Mammary epithelial cell (primary cell): ENCODE measurements at places on chromosomes 12 and 14. TPM values are rescaled to one million over a fixed set of nuclear protein-coding genes. Genes with fewer than 3 reads are reported as not detected.

The SERPINA5 gene
- 1.7 TPM for total RNA-seq

The TNFAIP2 gene
- 3.3 TPM for total RNA-seq

DNA sequence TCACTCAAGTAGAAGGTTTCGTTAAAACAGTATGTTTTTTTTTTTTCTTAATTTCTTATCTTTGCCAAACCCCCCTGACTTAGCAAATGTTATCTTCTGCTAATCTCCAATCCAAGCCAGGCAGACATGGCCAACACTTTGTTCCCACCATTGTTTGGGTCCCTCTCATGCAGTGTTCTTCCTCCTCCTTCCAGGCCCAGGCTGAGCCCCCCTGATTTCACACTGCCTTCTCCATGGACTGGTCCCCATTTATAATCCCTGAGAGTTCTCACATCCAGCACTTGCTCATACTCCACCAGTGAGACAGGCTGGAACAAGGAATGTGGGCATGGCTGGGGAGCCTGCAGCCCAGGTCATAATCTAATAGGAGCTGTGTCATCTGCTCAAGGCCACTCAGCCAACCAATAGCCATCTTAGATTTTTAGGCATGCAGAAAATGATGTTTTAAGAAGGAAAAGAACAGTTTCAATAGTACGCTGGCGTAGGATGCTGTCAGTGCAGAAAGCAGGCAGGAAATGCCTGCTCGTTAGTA lies 238.4 kb upstream of the CCDC196 start:
- DNase-seq, result no peak

DNA sequence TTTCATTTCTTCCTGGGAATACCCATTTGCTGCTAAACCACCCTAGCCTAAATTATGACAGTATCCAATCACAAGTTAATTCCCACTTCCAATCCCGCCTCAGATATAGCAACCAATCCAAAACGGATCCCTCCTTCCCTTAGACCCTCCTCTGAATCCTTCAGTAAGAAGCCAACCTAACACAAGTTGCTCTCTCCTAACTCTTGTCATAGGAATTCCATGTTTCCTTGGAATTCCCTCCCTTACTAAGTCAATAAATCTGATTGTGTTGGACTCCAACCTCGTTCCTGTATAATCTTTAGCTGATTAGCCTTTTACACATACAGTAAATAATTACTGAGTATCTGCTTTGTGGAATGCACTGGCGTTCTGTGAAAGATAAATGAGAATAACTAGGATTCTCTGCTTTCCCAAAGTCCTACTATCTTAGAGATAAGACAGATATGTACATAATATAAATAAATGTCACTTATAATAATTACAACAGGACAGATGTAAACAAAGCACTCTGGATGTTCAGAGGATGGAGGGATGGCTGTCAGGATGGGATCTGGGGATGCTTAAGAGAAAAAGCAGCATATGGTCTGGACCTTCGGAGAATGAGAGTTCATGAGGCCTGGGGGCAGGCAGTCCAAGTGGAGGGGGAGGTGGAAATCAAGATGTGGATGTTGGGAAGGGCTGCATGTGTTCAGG lies 185.8 kb upstream of the SOX5 start:
- DNase-seq, result no peak

DNA sequence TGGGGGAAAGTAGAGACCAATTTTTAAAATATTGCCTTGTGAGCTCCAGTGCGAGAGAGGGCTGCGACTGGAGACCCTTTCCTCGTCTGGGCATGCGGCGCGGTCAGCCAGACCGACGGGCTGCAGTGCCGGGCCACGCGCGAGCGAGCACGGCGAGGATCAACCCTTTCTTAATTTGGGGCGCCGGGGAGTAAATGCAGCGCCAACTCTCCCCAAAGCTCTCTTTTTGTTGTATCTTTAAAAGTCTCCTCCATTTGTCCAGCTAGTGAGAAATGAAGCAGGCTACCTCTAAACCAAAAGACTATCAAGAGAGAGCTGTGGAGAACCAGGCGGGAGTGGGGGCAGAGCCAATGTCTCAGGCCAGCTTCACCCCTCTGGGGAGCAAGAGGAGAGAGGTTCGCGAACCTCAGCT lies 1.4 kb downstream of the SIX1 start:
- peak; percentile 11 for DNase-seq

DNA sequence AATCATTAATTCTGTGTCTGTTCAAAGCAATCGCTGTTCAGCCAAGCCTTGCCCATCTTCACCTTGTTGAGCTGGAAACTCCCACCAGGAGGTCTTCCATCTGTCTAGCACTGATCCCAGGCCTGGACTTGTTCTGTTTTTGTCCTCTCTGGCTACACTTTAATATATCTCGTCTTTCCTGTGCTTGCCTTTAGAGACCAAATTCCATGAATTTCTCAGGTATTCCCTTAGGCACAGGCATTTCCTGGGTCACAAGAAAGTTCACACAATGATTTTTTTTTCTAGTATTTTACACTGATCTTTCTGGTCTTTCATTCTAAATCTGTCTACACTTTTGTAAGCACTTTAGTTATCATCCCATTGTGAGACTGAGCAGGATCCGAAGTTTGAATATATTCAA lies 116.4 kb upstream of the CCND2 start:
- DNase-seq, result peak; percentile 44

DNA sequence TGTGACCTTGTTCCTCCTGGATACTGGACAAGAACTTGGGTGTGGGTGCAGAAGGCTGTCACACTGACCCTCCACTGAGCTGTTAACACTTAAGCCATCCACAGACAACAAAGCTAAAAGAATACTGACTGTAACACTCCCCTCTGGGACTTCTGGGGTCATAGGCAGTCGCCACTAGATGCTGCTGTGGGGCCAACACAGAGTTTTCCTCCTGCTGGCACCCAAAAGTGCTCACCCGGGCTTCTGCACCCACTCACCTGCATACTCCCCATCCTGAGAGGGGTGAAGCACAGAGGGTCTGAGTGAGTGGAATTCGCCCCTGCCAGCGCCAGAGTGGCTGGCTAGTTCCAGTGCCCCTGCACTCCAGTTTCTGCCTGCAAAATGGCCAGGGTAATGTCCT lies 422.4 kb upstream of the LMO3 start:
- no peak for DNase-seq

GRCh38 chr14:22721213-22721612 lies 45.3 kb upstream of the OXA1L start:
- no peak for DNase-seq

GRCh38 chr12:27434673-27435565 lies 11.6 kb upstream of the SMCO2 start:
- no peak for DNase-seq

DNA sequence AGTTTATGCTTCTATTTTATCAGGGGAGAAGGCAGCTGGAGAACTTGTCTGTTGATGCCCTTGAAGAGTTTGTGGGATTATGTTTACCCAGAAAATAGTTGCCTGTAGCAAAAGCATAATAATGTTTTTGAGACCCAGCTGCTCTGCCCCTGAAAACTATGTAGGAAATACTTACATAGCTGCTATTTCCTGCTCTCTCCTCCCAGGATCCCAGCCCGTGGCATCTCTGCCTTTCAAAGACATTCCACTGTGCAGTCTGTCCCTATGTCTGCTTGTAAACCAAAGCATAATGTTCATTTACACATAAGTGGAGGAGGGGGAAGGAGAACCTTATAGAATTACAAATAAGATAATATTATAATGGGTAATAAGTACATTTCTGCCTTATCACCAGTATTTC lies 198.7 kb downstream of the SYT1 start:
- no peak for DNase-seq
